ENCODE measurements at places on chromosomes 2 and 18. TPM values are rescaled to one million over a fixed set of nuclear protein-coding genes. Genes with fewer than 3 reads are reported as not detected.

RAD51AP2 gene
- 0.30 TPM for total RNA-seq

LONRF2 gene
- 0.33 TPM for total RNA-seq

IL36B gene
- total RNA-seq = not detected

IL1RN gene
- not detected for total RNA-seq

SCYGR4 gene
- total RNA-seq = not detected

DNA sequence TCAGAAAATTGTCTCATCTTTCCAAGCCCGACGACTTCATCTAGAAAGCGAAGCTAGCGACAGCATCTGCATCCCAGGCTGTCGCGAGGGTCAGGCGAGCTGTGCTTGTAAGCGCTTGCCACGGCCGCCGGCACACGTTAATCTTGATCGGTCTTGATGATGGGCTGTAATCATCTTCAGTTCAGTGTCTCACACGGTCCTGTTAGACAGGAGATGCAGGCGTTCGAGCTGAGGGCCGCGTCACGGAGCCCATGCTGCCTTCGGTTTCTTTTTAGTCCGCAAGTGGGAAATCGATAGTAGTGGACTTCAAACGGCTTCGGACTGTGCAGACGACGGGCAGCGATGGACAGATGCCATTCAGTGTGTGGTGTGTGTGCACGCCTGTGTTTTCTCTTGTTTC is 43.6 kb downstream of the ADI1 start:
- DNase-seq = no peak

DNA sequence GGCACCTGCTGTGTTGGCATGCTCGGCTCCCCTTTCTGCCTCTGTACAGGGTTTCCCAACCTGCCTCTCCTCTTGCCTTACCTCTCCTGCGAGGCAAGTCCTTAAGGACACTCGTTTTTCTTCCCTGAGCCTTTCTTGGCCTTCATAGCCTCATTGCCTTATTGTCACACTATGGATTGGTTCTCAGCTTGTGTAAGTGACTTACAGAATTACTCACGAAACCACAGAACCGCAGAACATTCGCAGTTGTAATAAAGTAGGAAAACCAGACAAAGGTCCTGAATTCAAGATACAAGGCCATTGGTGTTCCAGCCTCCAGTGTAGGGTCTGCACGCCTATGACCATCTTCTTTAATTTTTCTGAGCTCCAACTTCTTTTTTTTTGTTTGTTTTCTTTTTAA is 317.6 kb upstream of the SMIM21 start:
- no peak for DNase-seq

- DNase-seq = no peak
Measured at GRCh38 chr2:53108246-53108645, 659.4 kb upstream of the CHAC2 start.

DNA sequence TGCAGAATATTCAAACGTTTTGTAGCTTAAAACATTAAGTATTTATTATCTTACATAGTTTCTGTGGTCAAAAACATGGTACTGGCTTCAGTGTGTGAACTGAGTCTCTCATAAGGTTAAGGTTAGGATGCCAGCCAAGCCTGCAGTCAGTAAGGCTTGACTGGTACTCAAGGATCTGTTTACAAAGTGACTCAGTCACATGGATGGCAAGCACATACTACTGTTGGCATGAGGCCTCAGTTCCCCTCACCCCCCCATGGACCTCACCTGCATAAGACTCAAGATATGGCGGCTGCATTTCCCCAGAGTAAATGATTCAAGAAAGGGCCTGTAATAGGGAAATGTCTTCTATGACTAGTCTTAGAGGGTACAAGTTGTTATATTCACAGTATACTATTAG is 1167.5 kb downstream of the DPP10 start:
- DNase-seq = no peak

GRCh38 chr2:34806891-34807290 is 1207.8 kb upstream of the FAM98A start:
- DNase-seq = no peak

- DNase-seq = no peak
Measured at GRCh38 chr2:220931491-220931890, 640.6 kb downstream of the EPHA4 start.

GRCh38 chr2:142130111-142131009 is 456 bp downstream of the LRP1B start:
- peak; percentile 56 for DNase-seq

DNA sequence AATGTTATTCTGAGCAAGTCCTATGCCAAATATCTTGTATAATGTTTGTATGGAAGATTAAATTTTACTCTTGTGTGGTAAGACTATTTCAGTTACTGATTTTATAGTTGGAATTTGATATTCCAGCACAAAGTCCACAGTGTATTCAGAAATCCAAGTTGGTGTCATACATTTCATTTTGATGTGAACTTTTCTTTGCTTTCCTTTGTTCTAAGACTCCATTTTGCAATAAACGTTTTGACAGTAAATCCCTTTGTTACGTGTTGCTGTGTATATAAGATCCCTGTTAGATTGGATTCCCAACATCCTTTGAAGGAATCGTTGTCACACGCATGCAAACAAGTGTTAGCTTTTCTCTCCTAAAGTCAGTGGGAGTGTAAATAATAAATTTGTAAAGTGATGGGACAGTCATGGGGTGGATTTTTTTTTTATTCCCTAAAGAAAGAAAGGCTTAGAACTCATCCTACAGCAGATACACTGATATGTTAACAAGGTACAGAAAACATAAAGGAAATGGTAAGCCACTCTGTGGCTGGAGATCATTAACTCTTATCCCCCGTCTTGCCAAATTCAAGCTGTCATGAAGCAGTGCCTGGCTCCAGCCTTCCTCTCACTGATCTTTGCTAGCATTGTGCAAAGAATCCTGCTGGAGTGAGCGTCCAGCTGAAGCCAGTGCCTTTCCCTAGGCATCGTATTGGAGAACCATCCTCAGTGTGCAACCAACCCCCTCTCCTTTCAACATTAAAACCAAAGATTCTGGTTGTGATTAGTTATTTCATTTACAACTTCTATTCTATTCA is 127.6 kb upstream of the CDCA7 start:
- no peak for DNase-seq

GRCh38 chr18:75031717-75032317 is 177.1 kb downstream of the PTGR3 start:
- DNase-seq = no peak

DNA sequence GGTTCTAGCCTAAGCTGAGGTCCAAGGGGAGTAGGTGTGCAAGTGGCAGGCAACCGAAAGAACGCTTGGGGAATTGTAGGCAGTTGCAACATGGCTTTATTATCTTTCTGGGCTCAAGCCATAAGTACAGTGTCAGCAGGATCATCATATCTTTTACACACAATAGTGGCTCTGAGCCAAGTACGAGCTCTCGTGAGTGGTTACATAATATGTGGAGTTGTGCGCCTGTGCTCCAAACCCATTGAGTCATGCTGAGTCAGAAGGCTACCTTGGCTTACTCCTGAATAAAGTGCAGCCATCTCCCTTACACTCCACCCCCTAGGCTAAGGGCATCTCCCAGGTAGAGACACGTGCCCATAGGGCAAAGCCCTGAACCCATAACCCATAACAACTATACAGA is 233.9 kb downstream of the SATB2 start:
- no peak for DNase-seq
